ENCODE measurements at places on chromosomes 12 and 14.

DNA sequence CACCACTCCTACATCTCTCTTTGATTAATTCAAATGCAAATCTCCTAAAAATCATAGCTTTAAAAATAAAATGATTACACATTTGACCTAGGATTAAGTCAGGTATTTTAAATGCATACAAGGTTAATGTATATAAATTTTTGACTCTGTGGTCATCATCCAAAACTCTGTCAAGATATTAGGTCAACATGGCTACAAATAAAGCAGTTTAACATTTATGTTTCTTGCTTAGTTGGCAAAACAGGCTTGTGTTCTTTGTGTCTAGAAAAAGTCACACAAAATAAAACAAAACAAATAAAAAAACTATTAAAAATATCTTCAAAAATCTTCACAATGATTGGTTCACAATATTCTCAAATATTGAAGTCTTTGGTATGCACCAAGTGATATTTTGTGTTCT is 473.2 kb downstream of the LRFN5 start:
- DNase-seq = no peak

- no peak for DNase-seq
These were observed 17.1 kb downstream of the RBM23 start for GRCh38 chr14:22901799-22902198.

DNA sequence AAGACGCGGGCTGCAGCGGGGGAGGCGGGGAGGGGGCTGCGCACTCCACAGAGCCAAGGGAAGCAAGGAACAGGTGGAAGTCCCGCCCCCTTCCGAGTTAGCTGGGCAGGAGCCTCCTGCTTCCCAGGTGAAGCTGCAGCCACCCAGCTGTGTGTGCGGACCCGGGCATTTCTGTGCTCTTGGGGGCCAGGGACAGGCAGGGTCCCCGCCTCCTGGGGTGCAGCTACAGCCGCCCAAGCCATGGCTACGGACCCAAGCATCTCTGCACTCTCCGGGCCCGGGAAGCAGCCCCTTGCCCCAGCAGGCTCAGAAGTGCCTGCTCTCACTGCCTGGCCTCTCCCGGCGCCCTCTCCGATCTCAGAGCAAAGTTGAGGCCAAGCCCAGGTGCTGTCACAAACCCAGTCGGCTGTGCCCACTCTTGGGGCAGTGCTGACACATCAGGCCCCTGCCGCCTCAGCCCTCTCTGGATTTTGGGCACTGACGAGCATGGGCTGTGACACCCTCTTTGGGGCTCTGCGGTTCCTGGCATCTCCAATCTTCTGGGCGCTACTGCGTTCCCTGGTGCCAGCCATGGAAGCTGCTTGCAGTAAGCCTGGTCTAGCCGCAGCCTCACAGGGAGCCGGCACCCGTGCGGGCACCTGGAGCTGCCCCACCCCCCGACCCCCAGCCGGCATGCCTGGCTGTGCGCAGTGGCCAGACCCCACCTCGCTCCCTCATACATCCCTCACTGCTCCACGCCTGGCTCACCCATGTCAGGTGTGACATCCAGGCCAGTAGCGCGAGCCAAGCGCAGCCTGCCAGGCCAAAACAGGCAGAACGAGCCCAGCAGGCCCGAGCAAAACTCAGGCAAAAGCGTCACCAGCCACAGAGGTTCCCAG is 8.5 kb upstream of the MGAT4C start:
- DNase-seq = no peak

DNA sequence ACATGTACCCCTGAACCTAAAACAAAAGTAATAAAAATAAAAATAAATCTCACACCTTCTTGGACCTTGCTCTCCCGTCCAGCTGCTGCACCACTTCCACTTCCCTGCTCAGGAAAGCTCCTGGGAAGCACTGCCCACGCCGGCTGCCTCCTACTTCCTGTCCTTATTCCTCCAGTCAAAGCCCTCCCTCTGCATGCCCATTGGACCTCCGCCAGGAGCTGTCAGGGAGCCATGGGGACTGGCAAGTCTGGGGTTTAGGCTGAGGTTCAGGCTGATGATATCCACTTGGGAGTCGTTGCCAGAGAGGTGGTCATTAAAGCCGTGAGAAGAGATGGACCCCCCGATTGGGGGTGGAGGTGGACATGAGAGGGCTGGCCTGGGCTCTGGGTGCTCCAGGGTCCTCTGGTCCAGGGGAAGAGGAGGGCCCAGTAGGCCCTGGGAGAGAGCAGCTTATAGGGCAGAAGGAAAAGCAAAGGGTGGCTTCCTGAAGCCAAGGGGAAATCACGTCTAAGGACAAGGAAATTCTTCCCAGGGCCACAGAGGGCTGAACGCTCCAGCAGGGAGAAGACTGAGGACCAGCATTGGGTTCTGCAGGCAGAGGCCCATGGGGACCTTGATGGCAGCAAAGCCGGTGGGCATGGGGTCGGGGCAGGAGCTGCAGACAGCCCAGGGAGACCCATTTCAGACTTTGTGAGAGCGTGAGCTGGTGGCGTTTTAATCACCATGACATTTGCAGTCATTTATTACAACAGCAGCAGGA is 78.7 kb downstream of the FZD10 start:
- DNase-seq = no peak

DNA sequence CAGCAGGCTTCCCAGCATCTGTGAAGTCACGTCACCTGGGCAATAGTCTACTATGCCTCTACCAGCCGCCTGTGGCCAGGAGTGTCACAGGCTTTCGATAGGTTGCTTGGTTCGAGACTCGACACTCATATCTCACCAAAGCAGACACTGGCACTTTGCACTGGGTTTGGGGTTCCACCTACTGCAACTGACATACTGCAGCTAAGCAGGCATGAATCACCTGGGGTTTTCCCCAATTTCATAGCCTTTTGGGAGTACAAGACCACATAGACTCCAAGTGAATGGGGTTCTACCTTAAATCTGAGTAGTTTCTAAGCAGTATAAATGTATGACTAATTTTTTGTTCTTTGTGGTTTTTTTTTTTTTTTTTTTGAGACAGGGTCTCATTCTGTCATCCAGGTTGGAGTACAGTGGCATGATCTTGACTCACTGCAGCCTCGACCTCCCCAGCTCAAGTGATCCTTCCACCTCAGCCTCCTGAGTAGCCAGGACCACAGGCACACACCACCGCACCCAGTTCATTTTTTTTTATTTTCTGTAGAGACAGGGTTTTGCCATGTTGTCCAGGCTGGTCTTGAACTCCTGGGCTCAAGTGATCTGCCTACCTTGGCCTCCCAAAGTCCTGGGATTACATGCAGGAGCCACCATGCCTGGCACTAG is 32.1 kb downstream of the DMAC2L start:
- DNase-seq = no peak

GRCh38 chr12:91574975-91575374 is 392.4 kb upstream of the DCN start:
- no peak for DNase-seq

- no peak for DNase-seq
These were observed 13.1 kb upstream of the DAAM1 start for GRCh38 chr14:59175404-59175803.

DNA sequence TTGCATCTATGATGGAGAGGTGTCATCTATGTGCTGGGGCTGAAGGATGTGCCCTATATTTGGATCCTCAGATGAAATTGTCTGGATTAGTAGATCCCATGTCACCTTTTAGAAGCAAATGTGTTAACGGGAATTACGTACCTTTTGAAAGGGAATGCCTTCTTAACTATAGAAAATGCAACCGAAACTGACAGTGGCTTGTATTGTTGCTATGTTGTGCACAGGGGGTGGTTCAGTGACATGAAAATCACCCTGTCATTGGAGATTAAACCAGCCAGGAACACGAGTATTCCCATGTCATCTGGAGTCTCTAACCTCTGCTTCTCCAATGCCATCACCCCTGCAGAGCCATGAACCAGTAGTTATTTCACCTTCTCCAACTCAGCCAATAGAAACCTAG is 110.2 kb downstream of the METTL25 start:
- no peak for DNase-seq

DNA sequence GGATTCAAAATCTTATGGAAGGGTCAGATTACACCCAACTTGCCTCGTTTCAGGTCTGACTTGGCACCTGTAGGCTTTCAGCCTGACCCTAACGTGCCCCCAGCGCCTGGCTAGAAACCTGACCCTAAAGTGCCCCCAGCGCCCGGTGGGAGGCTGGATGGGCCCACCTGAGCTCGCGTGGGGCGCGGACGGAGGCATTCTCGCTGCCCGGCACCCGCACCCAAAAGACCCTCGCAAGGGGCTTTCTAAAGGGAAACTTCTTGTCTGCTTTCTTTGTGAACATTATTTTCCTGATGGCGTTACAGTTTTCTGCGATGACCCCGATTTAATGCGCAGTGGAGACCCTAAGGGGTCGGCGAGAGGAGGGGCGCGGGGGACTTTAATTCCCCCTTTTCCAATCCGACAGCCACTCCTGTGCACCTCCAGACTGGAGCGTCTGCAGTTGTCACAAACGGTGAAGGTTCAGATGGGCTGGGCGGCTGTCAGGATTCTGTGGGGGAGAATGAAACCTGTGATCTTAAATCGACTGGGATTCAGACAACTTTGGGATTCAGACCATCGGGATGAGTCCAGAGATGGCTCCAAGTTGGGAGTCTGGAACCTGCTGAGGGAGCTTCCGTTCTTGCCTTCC is 751 bp upstream of the HRK start:
- DNase-seq = no peak

GRCh38 chr14:101201535-101202151 is 298.1 kb upstream of the RTL1 start:
- DNase-seq = no peak

DNA sequence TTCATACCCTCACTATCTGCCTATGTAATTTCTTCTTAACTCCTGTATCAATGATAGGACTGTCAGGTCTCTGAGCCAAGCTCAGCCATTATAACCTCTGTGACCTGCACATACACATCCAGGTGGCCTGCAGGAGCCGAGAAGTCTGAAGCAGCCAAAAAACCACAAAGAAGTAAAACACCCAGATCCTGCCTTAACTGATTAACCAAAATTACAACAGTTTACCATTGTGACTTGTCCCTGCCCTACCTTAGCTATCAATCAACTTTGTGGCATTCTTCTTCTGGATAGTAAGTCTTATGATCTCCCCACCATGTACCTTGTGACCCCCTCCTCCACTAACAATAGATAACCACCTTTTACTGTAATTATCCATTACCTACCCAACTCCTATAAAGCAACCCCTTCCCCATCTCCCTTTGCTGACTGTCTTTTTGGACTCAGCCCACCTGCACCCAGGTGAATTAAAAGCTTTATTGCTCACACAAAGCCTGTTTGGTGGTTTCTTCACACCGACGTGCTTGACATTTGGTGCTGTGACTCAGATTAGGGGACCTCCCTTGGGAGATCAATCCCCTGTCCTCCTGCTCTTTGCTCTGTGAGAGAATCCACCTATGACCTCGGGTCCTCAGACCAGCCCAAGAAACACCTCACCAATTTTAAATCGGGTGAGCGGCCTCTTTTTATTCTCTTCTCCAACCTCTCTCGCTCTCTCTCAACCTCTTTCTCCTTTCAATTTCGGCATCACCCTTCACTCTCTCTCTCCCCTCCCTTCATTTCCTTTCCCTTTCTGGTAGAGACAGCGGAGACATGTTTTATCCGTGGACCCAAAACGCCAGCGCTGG is 11.5 kb upstream of the LGMN start:
- no peak for DNase-seq

GRCh38 chr12:115818973-115819372 is 458.5 kb downstream of the MED13L start:
- no peak for DNase-seq
